ENCODE measurements at places on chromosomes 5 and 9. TPM values are rescaled to one million over a fixed set of nuclear protein-coding genes. Genes with fewer than 3 reads are reported as not detected.
A peak's percentile ranks its signal among the peaks of the same experiment; 100 is the strongest.

Gene C6
- total RNA-seq: not detected

Gene P4HA2
- total RNA-seq: 13.5 TPM

Gene BSPRY
- total RNA-seq: 4.0 TPM

Gene SPATA31C1
- not detected for total RNA-seq

DNA sequence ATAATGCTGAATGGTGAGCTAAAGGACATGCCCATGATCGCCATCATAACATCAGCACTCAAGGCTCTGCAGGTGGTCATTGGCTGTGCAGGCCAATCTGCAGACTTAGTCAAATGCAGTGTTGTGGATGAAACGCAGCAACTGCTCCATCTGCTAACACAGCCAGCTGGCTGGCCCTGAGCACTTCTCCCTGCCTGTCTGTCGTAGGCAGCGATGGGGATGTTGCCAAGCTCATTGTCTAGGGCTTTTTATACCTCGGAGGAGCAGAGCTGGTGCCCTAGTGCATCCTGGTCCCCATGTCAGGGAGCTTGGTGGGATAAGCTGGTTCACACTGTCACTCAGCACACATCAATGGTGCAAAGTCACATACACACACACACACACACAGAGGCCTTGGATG, 189.4 kb downstream of the TENT4A start:
- H3K36me3 ChIP-seq: no peaks in the 10 kb centered on the region
- H3K27me3 ChIP-seq: no peaks in the 10 kb centered on the region
- no peak overlapping the region for H3K27ac ChIP-seq
- DNase-seq: no peak

DNA sequence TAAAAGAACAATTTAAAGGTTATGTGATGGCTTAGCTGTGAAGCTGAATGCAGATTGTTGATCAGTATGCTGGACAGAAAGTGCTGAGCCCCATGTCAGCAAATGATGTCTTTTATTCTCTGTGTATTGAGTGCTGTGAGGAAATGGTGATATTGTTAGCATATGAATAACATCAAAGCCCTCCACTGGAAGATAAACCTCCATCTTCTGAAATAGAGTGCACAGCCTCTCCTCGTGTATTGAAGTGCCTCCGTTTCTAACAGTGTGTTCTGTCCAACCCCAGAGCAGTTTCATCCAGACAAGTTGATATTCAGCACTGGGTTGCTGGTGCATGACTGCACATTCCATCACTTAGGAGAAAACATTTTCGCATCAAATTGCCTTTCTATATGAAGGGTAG, 242.9 kb downstream of the CSNK1G3 start:
- H3K4me1 ChIP-seq: no peaks in the 10 kb centered on the region
- H3K36me3 ChIP-seq: no peaks in the 10 kb centered on the region
- no peaks in the 10 kb centered on the region for H3K27me3 ChIP-seq
- H3K4me3 ChIP-seq: no peak overlapping the region
- DNase-seq: no peak

GRCh38 chr5:175640106-175640775, 17.6 kb upstream of the HRH2 start:
- H3K27me3 ChIP-seq: peaks cover 7% of the 10 kb centered on the region
- DNase-seq: no peak
- H3K27ac ChIP-seq: peak overlapping the region; percentile 61
- H3K4me1 ChIP-seq: peaks cover 24% of the 10 kb centered on the region
- no peaks in the 10 kb centered on the region for H3K36me3 ChIP-seq

- H3K27me3 ChIP-seq: no peaks in the 10 kb centered on the region
- no peak for DNase-seq
- H3K36me3 ChIP-seq: peaks cover 2% of the 10 kb centered on the region
- no peaks in the 10 kb centered on the region for H3K4me1 ChIP-seq
Observed at GRCh38 chr9:69079186-69079585, 43.6 kb downstream of the FXN start.

DNA sequence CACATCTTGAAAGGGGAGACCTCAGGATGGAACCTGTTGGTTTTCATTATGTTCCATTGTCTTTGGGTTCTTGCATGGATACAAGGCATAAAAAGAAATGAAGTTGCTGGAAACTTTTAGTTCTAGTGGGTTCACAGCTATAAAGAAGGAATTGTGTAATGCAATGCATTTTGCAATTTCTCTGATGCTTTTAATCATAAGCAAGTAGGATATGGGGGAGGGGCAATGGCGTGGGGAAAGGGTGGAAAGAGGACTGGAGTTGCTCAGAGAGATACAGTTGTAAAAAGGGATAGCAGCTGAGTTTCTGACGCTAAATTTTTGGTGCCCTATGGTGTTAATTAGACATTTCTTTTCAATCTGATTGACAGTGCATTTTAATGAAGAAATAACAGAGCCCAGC, 88.6 kb upstream of the FANCC start:
- no peaks in the 10 kb centered on the region for H3K36me3 ChIP-seq
- DNase-seq: no peak
- peaks cover 47% of the 10 kb centered on the region for H3K27me3 ChIP-seq
- no peak overlapping the region for H3K27ac ChIP-seq

GRCh38 chr9:93464395-93464794, 11.0 kb upstream of the FAM120AOS start:
- H3K4me1 ChIP-seq: peaks cover 86% of the 10 kb centered on the region
- H3K27ac ChIP-seq: peak overlapping the region; percentile 92
- no peak for DNase-seq
- H3K27me3 ChIP-seq: no peaks in the 10 kb centered on the region
- peaks cover 34% of the 10 kb centered on the region for H3K36me3 ChIP-seq
- H3K4me3 ChIP-seq: peak overlapping the region; percentile 67

DNA sequence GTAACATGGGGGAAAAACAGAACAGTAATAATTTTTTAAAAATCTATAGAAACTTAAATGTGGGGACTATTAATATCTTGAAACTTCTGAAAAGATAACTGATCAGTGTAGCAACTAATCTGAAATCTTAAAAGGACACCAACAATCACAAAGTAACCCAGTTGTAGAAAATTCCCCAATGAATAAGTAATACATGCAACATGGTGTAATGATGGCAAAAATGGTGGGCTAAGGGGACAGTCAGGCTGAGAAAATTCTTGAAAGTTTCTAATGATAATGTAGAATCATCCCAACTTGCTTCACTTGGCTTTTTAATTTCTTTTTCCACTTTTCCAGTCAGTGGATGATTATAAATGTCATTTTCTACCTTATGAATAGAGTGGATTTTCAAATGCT, 5.4 kb downstream of the NFIL3 start:
- H3K27ac ChIP-seq: no peak overlapping the region
- H3K36me3 ChIP-seq: peaks cover 36% of the 10 kb centered on the region
- peaks cover 67% of the 10 kb centered on the region for H3K4me1 ChIP-seq
- no peak overlapping the region for H3K4me3 ChIP-seq

DNA sequence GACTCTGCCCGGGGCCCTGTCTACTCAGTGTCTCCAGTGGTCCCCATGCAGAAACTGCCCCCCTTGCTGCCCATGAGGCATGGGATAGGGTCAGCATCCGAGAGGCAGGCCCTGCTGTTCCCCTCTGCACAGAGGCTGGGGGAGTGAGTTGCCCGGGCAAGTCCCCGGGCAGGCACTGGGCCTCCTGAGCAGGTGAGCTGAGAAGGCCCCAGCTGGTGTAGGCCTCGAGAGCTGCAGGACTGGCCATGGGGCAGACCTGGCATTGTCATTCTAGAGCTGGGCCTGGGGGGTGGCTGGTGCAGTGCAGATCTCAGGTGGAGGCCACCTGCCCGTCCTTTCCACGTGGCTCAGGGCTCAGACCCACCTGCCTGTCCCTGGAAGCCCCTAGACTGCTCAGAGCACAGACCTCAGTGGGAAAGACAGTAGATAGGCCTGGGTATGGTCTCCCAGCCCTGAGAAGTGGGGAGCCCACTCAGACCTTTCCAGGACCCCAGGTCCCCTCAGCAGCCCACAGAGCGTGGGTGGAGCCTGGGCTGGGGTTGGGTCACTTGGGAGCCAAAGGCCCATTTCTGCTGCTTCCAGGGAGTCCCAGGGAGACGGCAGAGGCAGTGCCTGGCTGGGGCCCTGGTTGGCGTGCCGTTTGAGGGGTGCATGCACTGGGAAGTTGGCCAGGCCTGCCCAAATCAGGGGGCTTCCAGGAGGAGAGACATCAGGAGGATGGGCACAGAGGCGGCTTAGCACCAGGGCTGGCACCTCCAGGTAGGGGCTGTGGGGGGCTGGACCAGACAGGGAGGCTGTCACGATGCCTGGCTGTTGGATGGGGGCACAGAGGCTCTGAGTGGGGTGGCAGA, 4.8 kb upstream of the NOTCH1 start:
- no peak for DNase-seq
- H3K4me3 ChIP-seq: no peak overlapping the region
- H3K27ac ChIP-seq: no peak overlapping the region
- H3K27me3 ChIP-seq: peaks cover 2% of the 10 kb centered on the region

GRCh38 chr5:95913663-95914062, 48.0 kb downstream of the ELL2 start:
- H3K27ac ChIP-seq: no peak overlapping the region
- peaks cover 36% of the 10 kb centered on the region for H3K4me1 ChIP-seq
- no peak overlapping the region for H3K4me3 ChIP-seq
- DNase-seq: no peak
- no peaks in the 10 kb centered on the region for H3K27me3 ChIP-seq

DNA sequence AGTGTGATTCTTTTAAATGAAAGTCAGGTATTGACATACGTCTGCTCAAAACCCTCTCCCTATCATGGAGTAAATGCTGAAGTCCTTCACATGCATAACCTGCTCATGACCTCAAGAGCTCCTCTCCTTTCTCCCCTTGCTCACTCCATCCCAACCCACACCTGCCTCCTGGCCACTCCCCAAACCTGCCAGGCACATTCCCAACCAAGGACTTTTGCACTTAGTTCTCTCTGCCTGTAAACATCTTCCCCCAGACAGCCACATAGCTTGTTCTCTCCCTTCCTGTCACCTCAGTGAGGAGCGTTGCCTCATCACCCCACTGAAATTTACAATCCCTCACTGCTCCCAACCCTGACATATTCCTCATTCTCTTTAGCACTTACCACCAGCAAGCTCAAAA, 8.7 kb downstream of the SETD9 start:
- H3K27ac ChIP-seq: peak overlapping the region; percentile 5
- no peaks in the 10 kb centered on the region for H3K27me3 ChIP-seq
- H3K36me3 ChIP-seq: peaks cover 18% of the 10 kb centered on the region

DNA sequence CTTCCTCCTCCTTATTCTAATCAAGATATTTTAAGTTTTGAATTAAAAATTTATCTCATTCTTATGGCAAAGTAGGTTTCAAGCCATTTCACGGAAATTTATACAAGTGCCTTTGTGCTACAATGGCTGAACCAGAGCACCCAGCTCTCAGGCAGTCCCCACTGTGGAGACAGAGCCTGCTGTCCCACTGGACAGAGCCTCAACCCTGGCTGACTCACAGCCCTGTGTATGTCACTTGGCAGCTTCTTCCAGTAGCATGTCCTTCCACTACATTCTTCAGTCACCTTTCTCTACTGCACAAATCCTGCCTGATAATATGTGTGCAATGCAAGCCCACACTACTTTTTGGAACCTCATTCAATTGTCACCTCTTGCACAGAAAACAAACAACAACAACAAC, 253.1 kb downstream of the PDE4D start:
- no peak overlapping the region for H3K27ac ChIP-seq
- peaks cover 18% of the 10 kb centered on the region for H3K27me3 ChIP-seq
- H3K36me3 ChIP-seq: no peaks in the 10 kb centered on the region
- no peak for DNase-seq
- H3K4me1 ChIP-seq: peaks cover 9% of the 10 kb centered on the region

- no peaks in the 10 kb centered on the region for H3K4me1 ChIP-seq
- H3K27me3 ChIP-seq: no peaks in the 10 kb centered on the region
Observed at GRCh38 chr5:8418049-8418426, 549.1 kb downstream of the MTRR start.

DNA sequence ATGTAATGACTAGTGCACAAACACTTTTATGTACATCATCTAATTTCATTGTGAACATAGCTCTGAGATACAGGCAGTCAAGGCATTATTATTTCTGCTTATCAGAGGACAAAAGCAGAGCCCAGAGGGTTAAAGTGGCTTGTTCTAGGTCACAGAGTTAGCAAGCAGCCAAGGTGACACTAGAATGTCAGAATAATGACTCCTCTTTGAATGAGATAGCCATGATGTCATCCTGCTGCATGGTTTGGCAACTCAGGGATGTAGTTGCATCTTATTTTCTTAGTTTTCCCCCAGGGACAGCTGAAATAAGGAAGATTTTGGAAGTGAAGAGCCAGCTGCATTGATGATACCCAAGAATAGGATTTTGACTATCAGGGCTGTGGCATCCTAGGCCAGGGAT, 54.4 kb downstream of the KCNV2 start:
- H3K4me1 ChIP-seq: no peaks in the 10 kb centered on the region
- DNase-seq: no peak
- no peak overlapping the region for H3K4me3 ChIP-seq
- H3K27ac ChIP-seq: no peak overlapping the region

GRCh38 chr5:133247881-133248624, 196.2 kb downstream of the HSPA4 start:
- no peaks in the 10 kb centered on the region for H3K36me3 ChIP-seq
- no peak overlapping the region for H3K4me3 ChIP-seq
- no peak for DNase-seq
- no peak overlapping the region for H3K27ac ChIP-seq
- H3K4me1 ChIP-seq: peaks cover 14% of the 10 kb centered on the region

- no peaks in the 10 kb centered on the region for H3K4me1 ChIP-seq
- no peak overlapping the region for H3K27ac ChIP-seq
- H3K36me3 ChIP-seq: no peaks in the 10 kb centered on the region
- no peak overlapping the region for H3K4me3 ChIP-seq
- H3K27me3 ChIP-seq: no peaks in the 10 kb centered on the region
Observed at GRCh38 chr5:108060340-108060739, 321.6 kb downstream of the FBXL17 start.

GRCh38 chr9:120542701-120543490, 37.1 kb downstream of the CDK5RAP2 start:
- H3K27ac ChIP-seq: no peak overlapping the region
- H3K4me1 ChIP-seq: peaks cover 2% of the 10 kb centered on the region
- peaks cover 51% of the 10 kb centered on the region for H3K36me3 ChIP-seq
- DNase-seq: no peak
- no peak overlapping the region for H3K4me3 ChIP-seq

- H3K36me3 ChIP-seq: no peaks in the 10 kb centered on the region
- DNase-seq: no peak
- H3K4me1 ChIP-seq: no peaks in the 10 kb centered on the region
- H3K27ac ChIP-seq: no peak overlapping the region
- H3K4me3 ChIP-seq: no peak overlapping the region
- H3K27me3 ChIP-seq: no peaks in the 10 kb centered on the region
Observed at GRCh38 chr5:31131381-31131891, 62.0 kb upstream of the CDH6 start.

GRCh38 chr9:109171926-109172325, 4.9 kb upstream of the FRRS1L start:
- no peak for DNase-seq
- H3K27ac ChIP-seq: no peak overlapping the region
- H3K4me1 ChIP-seq: peaks cover 9% of the 10 kb centered on the region
- no peak overlapping the region for H3K4me3 ChIP-seq
- H3K27me3 ChIP-seq: peaks cover 52% of the 10 kb centered on the region

- H3K4me3 ChIP-seq: no peak overlapping the region
- H3K27me3 ChIP-seq: no peaks in the 10 kb centered on the region
- DNase-seq: no peak
- H3K4me1 ChIP-seq: no peaks in the 10 kb centered on the region
Observed at GRCh38 chr5:90680921-90681563, 122.4 kb downstream of the ADGRV1 start.

GRCh38 chr5:110376281-110376951, 350.1 kb downstream of the TMEM232 start:
- no peak for DNase-seq
- H3K4me1 ChIP-seq: no peaks in the 10 kb centered on the region
- H3K27me3 ChIP-seq: no peaks in the 10 kb centered on the region
- no peaks in the 10 kb centered on the region for H3K36me3 ChIP-seq

GRCh38 chr5:162852134-162852533, 585.3 kb upstream of the CCNG1 start:
- no peaks in the 10 kb centered on the region for H3K4me1 ChIP-seq
- no peaks in the 10 kb centered on the region for H3K36me3 ChIP-seq
- no peaks in the 10 kb centered on the region for H3K27me3 ChIP-seq
- no peak overlapping the region for H3K27ac ChIP-seq

Data from activated CD8-positive, alpha-beta T cell treated with anti-CD3 and anti-CD28 coated beads, Interleukin-2, amount 10 ng/mL, durations not matched to agents 7 days and 5 days (primary cell).